ENCODE measurements at places on chromosomes 1 and 21.

GRCh38 chr1:219952361-219952760 is 24.0 kb upstream of the SLC30A10 start:
- no peak for DNase-seq

GRCh38 chr1:53148123-53148522 is 5.7 kb upstream of the SLC1A7 start:
- DNase-seq: no peak

DNA sequence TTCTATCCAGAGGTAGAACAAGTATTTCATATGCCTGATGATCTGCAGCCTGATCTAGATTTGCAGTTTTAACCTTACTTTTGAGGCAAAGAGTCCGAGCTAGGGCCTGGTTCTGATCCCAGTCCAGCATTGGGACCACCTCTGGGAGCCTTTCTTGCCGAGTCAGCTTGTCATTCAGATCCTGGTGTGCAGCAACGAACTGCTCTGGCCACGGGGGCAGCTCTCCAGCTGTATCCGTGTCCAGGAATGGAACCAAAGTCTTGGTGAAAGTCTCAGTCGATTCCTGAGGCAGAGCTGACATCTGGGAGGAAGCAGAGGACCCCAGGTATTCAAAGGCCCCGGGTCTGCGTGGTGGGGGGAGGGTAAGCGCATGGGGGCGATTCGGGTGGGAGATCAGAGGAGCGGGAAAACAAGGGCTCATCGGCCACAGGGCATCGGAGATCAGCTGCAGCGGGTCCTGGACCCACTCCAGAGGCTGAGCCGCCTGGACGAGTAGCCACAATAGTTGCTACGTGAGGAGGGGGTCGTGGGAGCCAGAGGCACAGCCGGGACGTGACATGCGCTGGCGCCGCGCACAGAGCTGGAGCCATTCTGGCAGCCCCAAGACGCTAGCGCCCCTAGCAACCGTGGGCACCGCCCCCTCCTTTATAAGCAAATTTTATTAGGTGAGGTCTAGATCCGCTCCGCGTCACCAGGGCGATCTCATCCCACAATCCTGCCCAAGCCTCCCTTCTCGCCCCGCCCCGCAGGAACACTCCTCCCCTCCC is 32.4 kb upstream of the BSDC1 start:
- no peak for DNase-seq

DNA sequence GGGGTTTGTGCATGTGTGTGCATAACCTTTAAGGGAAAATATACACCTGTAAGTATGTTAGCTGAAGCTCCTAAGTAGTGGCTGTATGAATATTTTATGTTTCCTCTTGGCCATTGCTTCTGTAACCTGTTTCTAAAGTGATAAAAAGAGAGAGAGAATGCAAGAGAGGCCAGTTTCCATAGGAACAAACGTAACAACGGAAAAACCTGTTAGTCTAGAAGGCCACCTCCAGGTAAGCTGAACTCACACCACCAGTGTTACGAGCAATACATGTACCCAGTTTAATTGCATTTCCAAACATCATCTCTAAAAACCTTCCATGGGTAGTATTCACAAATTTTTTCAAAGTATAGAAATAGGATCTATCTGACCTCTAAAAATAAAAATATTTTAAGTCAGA is 63.1 kb downstream of the PLPPR4 start:
- DNase-seq: no peak

GRCh38 chr1:195345149-195345548 is 1263.1 kb downstream of the KCNT2 start:
- DNase-seq: no peak

- DNase-seq: no peak
Measured at GRCh38 chr1:228528612-228529011, 41.4 kb downstream of the RNF187 start.

GRCh38 chr1:154419620-154420571 is 14.8 kb downstream of the IL6R start:
- peak; percentile 33 for DNase-seq

DNA sequence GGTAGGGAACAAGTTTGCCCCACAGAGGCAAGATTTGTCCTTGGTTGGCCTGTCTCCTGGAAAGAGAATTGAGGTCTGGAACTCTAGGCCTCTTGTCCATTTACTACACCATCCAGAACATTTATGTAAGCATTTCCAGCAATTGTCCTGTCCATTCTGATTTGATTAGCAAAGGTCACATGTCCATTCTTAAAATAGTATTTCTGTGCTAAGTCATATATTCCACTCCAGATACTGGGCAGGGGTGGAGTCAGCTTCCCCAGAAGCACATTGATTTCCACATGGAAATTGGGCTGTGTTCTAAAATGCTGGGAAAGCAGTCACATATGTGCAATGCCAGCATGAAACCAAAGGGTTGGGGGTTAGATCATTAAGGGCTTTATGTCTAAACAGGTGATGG is 21.5 kb upstream of the FMN2 start:
- no peak for DNase-seq

GRCh38 chr1:178119628-178120027 is 25.7 kb downstream of the RASAL2 start:
- DNase-seq: no peak

GRCh38 chr1:201955729-201956143 is 433 bp downstream of the TIMM17A start:
- no peak for DNase-seq

Data from effector CD4-positive, alpha-beta T cell (primary cell).